ENCODE measurements at places on chromosomes 5 and 9. TPM values are rescaled to one million over a fixed set of nuclear protein-coding genes. Genes with fewer than 3 reads are reported as not detected.

Gene PALM2AKAP2
- 4.1 TPM for total RNA-seq

Gene SLC4A9
- total RNA-seq, result under 0.01 TPM

Gene ORM2
- not detected for total RNA-seq

Gene AQP7
- total RNA-seq, result not detected

Gene TNC
- total RNA-seq, result 39.9 TPM

Gene CCL27
- 0.41 TPM for total RNA-seq

Gene SLC22A4
- 1.6 TPM for total RNA-seq

Gene PRR7
- 12.2 TPM for total RNA-seq

Gene MPDZ
- total RNA-seq, result 43.6 TPM

Gene ECSCR
- 4.9 TPM for total RNA-seq

Gene PAXX
- 13.5 TPM for total RNA-seq

Gene DDX46
- total RNA-seq, result 24.1 TPM

- no peak for DNase-seq
Measured at GRCh38 chr5:142811866-142812557, 41.8 kb downstream of the ARHGAP26 start.

- no peak for DNase-seq
Measured at GRCh38 chr9:116151966-116152381, 1.6 kb upstream of the PAPPA start.

GRCh38 chr9:72904267-72905093, 48.4 kb downstream of the ALDH1A1 start:
- DNase-seq, result no peak

DNA sequence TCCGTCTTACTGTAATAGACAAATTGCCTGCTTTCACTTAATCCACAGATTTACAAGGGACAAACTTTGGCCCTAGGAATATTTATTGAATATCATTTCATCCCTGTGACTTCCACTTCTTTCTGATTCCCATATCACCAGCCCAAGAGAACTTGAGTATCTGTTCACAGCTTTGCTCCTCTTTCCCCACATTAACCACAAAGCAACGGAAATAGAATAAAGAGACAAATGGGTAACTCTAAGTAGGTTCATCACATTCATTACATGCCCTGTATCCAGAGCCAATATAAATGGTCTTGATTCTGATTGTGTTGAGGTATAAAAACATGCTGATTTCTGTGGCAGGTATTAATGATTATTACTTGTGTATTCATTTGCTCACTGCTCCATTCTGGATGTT, 41.9 kb downstream of the TMEM252 start:
- DNase-seq, result no peak

- no peak for DNase-seq
Measured at GRCh38 chr9:137478962-137479861, 20.1 kb upstream of the NSMF start.

DNA sequence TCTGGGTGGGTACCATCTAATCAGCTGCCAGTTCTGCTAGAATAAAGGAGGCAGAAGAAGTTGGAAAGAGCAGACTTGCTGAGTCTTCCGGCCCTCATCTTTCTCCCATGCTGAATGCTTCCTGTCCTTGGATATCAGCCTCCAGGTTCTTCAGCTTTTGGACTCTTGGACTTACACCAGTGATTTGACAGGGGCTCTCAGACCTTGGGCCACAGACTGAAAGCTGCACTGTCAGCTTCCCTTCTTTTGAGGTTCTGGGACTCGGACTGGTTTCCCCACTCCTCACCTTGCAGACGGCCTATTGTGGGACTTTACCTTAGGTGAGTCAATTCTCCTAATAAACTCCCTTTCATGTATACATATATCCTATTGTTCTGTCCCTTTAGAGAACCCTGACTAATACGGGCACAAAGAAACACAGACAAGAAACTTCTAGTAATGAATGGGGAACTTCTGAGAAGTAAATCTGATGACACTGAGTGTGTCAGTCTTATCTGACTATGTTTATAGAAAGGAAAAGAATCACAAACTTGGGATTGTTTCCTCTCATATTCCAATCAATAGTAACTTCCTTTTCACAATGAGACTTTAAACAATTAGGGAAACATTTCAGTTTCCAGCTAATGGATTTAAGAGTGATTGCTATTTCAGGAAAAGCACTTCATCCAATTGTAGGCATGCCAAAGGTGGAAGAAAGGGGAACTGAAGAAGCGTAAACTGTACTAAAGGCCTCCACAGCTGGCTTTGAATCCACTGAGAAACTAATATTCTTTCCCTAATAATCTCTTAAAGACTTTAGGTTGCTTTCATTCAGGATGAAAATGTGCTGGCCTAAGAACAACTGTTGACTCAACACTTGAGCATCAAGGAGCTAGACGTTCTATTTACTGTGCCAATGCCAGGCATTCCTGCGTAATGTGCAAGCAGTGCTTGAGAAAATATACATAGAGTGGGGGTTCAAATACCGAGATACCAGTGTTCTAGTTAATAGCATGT, 127.9 kb upstream of the PTGER4 start:
- DNase-seq, result no peak

DNA sequence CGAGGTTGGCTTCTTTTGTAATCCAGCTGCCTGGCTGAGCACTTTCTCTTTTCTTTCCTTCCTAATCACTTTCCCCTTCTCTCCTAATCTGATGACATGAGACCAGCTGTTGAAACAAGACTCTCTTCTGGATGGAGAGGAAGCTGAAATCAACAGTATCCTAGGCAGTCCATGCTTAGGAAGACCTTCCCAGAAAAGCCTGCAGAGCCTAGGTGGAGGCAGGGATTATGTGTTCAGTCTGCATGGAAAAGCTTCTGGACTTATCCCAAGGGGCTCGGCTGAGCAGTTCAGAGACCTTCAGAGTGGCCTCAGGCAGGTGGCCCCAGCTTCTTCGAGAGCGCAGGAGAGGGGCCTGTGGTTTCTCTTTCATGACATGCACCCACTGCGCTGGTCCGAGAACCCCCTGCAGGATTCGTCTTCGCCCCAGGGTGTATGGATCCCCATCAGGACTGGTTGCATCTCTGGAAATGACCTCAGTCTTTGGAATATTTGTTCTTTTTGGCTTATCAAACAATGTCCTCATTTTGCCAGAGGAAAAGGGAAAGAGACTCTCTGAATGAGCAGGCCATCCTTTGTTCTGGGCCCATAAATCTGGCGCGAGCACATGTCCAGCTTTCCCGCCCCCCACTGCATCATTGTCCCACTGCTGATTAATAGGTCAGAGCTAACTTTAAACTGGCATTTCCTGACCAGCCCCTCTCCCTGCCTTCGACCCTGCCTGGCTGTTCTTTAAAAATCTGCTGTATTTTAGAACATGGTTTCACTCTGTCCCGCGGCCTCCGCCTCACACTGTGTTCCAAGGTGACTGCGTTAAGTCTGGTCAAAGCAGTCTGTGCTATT, 177.9 kb upstream of the KLF4 start:
- no peak for DNase-seq

DNA sequence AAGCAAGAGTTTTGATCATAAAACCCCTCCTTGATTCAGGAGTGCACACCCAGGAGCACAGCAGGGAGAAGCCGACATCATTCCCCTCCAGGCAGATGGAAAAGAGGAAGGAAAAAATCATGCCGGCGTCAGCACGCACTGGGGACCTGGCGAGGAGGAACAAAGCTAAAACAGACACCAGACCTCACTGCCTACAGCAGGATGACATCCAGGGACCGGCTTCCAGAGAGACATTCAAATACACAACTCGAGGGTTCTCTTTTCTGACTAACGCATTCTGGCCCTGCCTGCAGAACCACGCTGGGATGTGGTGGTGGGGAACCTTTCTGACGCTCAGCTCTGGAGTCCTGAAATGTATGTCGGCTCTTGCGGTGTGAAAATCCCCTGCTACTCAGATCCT, 2.7 kb downstream of the UBAC1 start:
- no peak for DNase-seq

- DNase-seq, result no peak
Measured at GRCh38 chr5:13359344-13359743, 585.1 kb downstream of the DNAH5 start.

DNA sequence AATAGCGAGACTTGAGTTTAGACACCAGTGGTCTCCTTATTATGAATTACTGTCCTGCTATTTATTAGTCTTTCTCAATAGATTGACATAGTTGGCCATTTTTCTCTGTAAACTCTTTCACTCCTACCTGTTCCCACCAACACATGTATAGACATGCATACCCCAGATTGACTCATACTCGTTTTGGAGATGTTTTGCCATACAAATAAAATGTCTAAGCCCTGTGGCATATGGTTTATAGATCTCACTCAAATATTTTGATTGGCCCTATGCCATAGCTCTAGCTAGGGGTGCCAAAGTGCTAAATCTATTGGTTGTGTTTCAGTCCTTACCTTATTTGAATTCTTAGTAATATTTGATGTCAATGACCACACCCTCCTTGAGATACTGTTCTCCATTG, 42.3 kb downstream of the CAMK4 start:
- no peak for DNase-seq

DNA sequence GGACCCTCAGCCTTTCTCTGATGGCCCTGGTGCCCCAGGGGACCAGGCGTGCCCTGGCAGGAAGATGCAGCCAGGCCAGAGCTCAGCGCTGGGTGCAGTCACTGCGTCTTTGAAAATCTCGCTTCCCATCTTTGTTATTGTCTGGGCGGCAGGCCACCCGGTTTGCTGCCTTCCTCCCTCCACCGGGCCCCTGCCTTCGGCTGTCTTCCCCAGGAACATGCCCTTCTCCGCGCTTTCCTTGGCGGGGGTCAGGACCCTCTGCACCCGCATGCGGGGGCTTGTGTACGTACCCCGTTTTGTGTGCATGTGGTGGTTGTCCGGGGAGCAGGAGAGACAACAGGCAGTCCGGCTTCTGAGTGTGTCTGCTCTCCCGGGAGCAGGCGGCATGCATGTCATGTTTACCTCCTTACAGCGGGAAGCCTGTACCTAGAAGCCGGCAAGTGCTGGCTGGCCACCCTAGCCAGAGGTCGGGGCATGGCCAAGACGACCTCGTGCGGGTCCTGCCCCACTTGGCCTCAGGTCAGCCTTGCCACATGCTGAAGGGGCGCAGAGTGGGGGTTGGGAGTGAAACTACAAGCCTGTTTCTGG, 49.5 kb downstream of the DAB2IP start:
- no peak for DNase-seq

DNA sequence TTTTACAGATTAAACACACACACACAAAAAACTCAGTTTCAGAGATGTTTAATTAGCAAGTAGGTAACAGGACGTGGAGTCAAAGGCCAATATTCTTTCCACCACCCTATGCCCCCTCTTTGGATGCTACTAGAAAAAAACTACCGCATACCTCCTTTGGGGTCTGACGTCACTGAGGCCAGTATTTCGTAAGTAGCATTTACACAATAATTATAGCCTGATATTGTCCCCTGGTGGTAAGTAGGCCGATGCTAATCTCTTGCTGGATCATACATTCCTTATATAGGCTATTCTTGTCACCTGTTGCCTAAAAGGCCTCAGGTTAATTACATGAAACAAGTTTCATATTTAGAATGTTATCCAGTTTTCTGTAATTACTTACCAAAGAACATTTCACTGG, 21.0 kb upstream of the SMARCA2 start:
- DNase-seq, result no peak

DNA sequence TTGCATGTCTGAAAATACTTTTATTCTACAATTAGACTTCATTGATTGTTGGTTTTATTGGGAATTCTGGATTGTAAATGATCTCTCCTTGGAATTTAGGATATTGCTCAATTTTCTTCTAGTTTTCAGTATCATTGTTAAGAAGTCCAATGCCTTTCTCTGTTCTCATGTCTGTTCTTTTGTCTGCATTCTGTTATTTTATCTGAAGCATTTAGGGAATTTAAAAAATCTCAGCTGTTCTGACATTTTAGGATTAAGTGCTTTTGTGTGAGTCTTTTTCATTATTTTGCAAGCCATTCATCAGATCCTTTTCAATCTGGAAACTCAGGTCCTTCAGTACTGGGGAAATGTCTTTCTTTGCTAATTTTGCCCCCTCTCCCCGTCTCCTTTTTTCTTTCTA, 4.4 kb upstream of the FER start:
- DNase-seq, result no peak

- DNase-seq, result no peak
Measured at GRCh38 chr5:111762895-111763294, 5.9 kb upstream of the NREP start.

- no peak for DNase-seq
Measured at GRCh38 chr9:94782355-94783101, 56.0 kb downstream of the AOPEP start.

- no peak for DNase-seq
Measured at GRCh38 chr5:138900281-138900965, 25.3 kb upstream of the LRRTM2 start.

DNA sequence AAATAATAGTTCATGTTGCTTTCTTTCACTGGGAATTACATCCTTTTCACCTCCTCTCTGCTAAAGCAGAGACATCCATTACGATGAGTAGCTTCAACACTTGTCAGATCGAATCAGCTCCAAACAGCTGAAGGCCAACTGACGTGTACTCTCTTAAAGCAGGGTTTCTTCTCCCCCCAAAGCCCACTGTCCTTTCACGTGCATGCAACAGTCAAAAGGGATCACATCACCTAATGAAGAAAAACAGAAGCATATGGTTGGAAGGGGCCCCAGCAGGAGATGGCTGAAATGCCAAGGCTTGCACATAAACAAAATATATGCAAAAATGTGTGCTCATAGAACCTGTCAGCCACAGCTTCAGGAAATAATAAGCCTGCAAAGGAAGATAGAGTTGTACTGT, 421.6 kb downstream of the ANXA1 start:
- no peak for DNase-seq

GRCh38 chr5:118258223-118258622, 730.1 kb downstream of the DTWD2 start:
- no peak for DNase-seq
